ENCODE measurements at places on chromosomes 16 and 17.
A peak's percentile ranks its signal among the peaks of the same experiment; 100 is the strongest.

GRCh38 chr17:7440113-7440833 lies 961 bp downstream of the FGF11 start:
- no peak for DNase-seq

GRCh38 chr17:11539637-11540036 lies 58.6 kb upstream of the DNAH9 start:
- no peak for DNase-seq

GRCh38 chr17:11309850-11310249 lies 68.8 kb downstream of the SHISA6 start:
- DNase-seq = no peak

GRCh38 chr17:79922116-79922601 lies 82.9 kb upstream of the CBX4 start:
- no peak for DNase-seq

- no peak for DNase-seq
Observed at GRCh38 chr16:53534206-53534605, 31.2 kb upstream of the AKTIP start.

GRCh38 chr16:64422259-64422658 lies 699.6 kb downstream of the CDH11 start:
- no peak for DNase-seq

DNA sequence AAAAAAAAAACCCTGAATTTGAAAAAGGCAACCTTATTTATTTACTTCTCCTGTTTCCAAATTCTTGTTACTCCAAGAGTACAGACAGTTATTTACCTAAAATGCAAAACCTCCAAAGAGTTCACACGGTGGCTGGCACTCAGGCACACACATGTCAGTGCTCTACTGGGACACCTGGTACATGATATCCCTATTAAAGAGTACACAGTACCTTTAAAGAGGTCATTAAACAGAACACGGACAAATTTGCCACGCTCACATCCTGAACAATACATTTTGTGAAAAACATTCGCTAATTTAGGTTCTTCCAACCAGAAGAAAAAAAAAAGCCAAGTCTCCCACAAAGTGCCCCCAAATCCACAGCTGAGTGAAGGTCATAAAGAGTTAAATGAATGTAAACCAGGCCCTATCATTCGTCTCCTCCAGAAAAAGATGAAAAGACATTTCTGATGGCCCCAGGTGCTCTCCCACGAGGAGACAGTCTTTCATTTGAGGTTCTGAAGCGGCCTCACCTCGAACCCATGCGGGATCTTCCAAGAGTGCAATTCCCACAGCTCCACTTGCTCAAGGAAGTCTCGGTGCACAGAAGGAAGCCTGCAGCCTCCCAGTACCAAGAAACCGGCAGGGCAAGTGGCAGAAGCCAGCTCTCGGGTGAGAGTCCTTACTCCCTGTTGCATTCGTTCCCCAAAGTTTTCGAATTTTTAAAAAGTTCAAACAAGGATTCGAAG lies 993 bp downstream of the ERN1 start:
- no peak for DNase-seq

DNA sequence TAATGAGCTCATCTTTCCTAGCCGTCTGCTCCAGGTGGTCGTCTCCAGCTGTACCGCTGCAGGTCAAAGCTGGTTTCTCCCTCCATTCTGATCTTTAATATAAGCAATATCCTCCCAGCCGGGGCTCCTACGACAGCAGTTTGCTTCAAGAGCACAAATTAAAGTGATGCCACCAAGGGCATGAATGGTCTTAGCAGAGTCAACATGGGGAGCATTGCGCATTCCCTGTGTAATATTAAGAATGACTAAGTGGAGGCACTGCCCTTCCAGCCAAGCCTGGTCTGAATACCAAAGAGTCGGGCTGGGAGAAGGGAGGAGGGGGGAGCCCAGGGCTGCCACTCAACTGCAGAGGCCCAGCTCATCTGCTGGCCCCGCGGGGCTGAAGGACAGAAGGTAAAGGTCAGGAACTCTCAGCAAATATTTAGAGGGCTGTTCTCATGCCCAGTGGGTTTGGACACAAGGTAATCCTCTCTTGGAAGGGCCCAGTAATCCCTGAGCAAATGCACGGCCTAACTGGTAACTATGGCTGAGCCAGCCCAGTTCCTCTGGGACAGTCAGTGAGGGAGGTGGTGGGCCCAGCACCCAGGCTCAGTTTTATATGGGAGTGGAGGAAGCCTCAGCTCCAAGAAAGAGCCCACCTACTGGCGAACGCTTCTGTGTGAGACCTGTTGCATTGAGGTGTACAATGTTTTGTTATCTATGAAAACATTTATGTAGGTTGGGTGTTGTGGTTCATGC lies 121.2 kb downstream of the IRX3 start:
- no peak for DNase-seq

DNA sequence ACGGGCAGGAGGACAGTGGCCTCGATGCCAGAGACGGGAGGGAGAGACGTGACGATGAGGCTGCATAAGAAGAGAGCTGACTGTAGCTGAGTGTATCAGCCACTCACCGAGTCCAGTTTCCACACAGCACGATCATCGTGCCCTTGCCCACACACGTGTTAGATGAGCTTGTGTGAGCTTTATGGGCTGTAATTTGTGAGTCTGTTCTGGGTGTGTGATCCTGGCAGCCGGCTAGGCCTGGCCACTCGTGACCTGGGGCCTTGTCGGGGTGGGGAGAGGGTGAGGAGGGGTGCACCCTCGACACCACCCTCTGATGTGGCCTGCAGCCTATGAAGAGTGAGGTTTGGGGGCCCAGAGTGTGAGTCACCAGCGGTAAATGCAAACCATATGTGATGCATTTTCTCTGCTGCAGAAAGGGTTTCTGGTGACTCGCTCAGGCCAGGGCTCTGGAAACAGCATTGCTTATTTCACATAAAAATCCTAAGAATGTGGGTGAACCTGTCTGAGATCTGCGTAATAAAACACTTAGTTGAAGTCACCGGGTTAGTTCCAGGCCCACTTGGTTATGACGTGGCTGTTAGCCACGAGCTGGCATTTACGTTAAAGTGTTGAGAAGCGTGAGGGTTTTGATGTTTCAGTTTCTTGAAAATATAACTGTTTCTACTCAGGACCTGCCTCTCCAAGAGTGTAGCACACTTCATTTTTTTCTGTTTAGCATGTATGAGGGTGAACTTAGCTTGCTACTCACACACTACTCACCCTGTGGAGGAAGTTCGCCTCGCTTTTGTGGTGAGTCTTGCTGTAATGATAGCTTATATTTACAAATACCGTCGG lies 4.2 kb downstream of the METRNL start:
- peak; percentile 99 for DNase-seq

DNA sequence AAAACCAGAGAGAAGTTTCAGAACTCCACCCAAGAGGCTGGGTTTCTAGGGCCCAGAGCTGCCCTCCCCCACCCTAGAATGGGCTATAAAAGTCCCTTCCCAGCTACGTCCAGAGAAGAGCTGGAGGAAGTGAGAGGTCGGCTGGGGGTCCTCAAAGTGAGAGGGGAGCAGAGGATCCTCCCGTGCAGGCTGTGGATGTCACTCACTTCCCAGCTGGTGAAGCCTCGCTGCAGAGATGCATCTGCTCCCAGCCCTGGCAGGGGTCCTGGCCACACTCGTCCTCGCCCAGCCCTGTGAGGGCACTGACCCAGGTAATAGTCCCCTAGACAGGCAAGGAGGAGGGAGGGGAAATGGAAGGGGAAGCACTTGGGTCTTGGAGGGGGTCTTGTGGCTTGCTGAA lies at the start of gene EPX:
Gene EPX, plus strand, starts transcription at position 115 of the 400 bp plus-strand sequence. Its CDS starts 121 bp downstream, at position 236.
- DNase-seq = no peak

DNA sequence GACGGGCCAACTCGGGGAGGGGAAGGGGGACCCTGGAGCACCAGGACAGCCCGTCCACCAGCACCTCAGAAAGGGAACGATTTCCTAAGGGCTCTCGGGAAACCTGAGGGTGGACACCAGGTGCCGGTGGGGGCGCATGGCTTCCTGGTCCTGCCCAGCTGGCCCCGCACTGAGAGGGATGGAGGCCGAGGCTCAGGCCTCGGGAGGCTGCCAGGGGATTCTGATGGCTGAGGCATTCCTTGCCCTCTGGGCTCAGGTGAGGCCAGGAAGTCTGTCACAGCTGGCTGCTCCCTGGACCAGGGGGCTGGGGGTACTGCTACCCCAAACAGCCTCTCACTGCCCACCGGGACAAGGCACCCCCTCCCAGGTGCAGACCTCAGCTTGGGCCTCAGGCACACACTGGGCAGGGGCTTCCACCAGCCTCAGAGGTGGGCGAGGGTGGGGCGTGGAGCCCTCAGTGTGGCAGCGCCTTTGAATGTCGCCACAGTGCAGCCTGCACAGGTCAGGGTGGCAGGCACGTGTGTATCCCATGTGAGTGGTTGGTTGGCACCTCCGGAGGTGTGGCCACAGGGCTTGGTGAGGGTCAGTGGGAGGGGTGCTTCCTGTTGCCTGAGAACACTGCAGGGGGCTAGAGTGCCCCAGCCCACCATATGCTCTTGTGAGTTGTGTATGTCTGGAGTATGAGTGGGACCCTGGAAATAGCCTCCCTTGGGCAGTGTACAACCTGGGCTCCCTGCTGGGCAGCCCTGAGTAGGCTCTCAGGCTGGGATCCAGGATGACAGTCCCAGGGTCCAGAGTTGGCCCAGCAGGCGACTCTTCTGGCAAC lies 3.9 kb upstream of the FSCN2 start:
- no peak for DNase-seq

GRCh38 chr16:425082-425718 lies at the start of gene RAB11FIP3:
Gene RAB11FIP3, plus strand, starts transcription at chr16:425649. Its CDS starts 358 bp downstream, at chr16:426007.
- peak; percentile 73 for DNase-seq

DNA sequence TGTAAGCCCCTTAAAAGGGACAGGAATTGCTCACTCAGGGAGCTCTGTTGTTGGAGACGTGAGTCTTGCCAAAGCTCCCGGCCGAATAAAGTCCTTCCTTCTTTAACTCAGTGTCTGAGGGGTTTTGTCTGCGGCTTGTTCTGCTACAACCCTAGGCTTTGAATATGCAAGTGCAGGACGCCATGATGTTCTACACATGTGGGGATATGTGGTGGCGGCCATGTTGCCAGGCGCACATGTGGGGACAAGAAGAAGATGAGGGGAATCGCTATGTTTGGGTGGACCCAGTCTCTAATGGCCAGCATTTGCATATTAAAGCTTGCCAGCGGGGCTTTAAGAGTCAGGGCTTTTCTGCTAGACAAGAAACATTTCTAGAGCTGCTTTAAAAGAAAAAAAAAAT lies 96.8 kb upstream of the CA10 start:
- no peak for DNase-seq

DNA sequence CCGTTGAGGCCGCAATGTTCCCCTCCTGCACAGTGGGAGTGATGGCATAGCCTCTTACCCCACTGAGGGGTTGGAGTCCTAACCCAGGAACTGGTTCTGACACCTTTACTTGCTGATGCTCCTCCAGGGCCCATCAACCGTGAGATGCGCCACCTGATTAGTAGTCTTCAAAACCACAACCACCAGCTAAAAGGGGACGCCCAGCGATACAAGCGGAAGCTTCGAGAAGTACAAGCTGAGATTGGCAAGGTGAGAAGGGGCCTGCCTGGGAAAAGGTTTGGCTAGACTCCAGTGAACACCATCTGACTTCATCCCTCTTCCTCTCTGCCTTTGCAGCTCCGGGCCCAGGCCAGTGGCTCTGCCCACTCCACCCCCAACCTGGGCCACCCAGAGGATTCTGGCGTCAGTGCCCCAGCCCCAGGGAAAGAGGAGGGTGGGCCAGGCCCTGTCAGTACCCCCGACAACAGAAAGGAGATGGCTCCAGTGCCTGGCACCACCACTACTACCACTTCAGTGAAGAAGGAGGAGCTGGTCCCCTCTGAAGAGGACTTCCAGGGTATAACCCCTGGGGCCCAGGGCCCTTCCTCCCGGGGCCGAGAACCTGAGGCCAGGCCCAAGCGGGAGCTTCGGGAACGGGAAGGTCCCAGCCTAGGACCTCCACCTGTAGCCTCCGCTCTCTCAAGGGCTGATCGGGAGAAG lies 5.8 kb downstream of the RNF40 start:
- no peak for DNase-seq

GRCh38 chr16:5042574-5043171 lies 8.9 kb upstream of the NAGPA start:
- DNase-seq = peak; percentile 61

DNA sequence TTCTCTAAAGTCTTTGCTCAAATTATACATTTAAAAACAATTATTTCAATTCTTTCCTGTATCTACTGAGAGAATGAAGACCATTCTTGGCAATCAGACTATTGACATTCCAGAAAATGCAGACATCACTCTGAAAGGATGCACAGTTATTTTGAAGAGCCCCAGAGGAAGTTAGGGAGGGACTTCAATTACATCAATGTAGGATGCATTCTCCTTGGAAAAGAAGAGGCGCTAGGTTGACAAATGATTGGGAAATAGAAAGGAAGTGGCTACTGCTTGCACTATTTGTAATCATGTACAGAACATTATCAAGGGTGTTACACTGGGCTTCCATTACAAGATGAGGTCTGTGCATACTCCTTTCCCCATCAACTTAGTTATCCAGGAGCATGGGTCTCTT lies 74.3 kb downstream of the SSH2 start:
- DNase-seq = peak; percentile 65

GRCh38 chr16:20241321-20241720 lies 86.0 kb downstream of the GP2 start:
- no peak for DNase-seq

DNA sequence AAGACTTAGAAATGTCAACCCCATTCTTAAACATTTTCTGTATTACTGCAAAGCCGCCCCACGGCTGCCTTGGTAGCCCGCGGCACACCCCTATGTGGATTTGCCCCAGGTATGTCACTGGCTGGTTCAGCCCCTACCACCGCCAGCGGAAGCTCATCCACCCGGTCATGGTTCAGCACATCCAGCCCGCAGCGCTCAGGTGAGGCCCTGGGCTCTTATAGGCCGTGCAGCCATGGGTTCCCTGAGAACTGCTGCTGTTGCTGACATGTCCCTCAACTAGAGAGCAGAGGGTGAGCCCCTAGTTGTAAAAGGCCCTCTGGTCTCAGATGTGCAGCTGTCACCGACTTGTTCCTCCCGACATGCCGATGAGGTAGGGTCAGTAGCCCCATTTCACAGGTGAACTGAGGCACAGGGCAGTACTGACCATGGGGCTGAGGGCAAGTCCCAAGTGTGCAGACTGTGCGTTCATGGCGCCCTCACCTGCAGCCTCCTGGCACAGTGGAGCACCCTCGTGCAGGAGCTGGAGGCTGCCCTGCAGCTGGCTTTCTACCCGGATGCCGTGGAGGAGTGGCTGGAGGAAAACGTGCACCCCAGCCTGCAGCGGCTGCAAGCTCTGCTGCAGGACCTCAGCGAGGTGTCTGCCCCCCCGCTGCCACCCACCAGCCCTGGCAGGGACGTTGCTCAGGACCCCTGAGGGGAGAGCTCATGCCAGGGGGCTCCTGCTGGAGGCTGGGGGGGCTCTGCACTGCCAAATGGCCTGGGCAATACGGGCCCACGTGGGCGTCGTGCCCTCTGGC lies 8.7 kb downstream of the CYBC1 start:
- no peak for DNase-seq

- no peak for DNase-seq
Observed at GRCh38 chr17:51995797-51996403, 162.6 kb downstream of the CA10 start.

Measured in foreskin fibroblast (primary cell).